ENCODE measurements at places on chromosomes 1 and 21.

GRCh38 chr1:9065213-9065751 is 4.2 kb downstream of the SLC2A5 start:
- DNase-seq: no peak

DNA sequence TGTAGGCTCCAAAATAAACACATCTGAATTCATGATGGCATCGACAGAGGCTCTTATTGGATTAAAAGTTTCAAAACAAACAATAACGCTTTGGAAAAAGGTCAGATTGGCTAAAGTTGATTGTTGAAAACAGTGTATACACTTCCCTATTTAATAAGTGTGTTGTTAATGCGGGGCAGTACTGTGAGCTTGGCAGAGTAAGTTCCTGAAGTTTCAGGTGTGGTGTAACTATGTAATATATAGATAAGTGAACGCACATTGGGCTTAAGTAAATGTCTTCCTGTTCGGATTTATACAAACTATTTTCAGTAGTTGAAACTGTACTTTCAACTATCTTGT is 810 bp downstream of the ZBTB37 start:
- no peak for DNase-seq

DNA sequence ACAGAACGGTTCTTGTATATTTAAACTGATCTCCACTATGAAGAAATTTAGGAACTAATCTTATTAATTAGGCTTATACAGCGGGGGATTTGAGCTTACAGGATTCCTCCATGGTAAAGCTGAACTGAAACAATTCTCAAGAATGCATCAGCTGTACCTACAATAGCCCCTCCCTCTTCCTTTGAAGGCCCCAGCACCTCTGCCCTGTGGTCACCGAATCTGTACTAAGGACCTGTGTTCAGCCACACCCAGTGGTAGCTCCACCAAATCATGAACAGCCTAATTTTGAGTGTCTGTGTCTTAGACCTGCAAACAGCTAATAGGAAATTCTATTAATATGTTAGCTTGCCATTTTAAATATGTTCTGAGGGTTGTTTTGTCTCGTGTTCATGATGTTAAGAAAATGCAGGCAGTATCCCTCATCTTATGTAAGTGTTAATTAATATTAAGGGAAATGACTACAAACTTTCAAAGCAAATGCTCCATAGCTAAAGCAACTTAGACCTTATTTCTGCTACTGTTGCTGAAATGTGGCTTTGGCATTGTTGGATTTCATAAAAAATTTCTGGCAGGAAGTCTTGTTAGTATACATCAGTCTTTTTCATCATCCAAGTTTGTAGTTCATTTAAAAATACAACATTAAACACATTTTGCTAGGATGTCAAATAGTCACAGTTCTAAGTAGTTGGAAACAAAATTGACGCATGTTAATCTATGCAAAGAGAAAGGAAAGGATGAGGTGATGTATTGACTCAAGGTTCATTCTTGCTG is 147.2 kb downstream of the NR5A2 start:
- DNase-seq: no peak

DNA sequence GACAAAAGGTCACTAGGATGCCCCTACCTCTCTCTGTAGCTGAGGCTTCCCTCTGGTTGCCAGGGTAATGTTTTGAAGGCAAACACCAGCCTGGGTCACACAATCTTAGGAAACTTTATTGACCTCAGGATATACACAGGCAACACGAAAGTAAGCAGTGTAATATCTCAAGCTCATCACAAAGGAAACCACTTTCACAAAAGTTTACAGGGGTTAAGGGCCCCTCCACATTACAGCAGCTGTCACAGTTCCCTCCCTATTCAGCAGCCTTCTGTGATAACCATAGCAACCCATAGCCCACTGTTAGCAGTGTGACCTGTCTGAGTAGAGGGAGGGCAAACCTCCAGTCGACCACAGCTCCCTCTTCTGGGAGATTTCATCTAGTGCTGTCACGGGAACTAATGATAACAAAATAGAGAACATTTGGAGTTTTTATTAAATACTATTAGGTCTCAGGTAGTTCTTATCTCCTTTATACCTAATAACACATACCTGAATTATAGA is 149.8 kb downstream of the PTPRC start:
- DNase-seq: no peak

- no peak for DNase-seq
Measured at GRCh38 chr1:226281058-226281457, 27.9 kb downstream of the LIN9 start.

DNA sequence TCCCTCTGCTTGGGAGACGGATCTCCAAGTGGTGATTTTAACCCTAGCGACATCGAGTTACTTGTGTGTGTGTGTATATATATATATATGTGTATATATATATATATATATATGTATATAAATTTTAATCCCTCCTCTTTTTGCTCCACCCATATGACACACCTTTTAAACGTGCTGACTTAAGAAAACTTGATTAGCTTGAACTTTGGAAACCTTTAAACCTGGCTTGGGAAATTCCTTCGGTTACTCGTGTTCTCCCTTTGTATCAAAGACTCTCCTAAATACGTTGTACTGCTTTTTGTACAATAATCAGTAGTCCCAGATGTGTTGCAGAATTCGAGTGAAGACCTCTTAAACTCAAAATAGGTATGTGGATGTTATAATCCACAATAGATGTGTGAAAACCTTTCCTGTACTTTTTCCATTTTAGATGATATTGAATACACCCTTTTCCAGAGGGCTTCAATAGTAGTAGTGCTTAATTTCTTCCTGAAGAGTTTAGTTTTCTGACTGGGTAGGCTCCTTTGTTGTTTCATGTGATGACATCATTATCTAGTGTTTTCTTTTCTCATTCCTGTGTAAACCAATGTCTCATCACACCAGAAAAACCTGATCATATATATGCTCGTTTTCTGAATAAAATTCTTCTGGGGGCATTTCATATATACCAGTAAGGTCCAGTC is 1.4 kb downstream of the RNF11 start:
- no peak for DNase-seq

GRCh38 chr1:187621951-187622350 is 793.2 kb downstream of the PLA2G4A start:
- DNase-seq: no peak

DNA sequence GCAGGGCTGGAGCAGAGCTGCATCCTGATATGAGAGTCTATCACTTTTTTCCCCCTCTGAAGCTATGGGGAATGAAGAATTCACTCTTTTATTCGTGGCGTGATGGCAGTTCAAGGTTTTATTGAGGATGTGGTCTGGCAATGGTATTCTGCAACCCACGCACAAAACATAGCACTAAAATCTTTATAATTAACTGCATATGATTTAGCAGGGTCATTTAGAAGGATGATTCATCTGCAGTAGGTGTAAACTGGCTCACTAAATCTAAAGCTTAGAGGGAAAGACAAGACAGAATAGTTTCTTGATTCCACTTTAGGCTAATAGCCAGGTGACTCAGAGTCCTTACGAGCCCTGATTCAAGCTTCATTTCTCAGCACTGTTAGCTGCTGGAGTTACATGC is 25.0 kb upstream of the CHRM3 start:
- DNase-seq: no peak

GRCh38 chr1:209256766-209257350 is 326.7 kb upstream of the CAMK1G start:
- no peak for DNase-seq

DNA sequence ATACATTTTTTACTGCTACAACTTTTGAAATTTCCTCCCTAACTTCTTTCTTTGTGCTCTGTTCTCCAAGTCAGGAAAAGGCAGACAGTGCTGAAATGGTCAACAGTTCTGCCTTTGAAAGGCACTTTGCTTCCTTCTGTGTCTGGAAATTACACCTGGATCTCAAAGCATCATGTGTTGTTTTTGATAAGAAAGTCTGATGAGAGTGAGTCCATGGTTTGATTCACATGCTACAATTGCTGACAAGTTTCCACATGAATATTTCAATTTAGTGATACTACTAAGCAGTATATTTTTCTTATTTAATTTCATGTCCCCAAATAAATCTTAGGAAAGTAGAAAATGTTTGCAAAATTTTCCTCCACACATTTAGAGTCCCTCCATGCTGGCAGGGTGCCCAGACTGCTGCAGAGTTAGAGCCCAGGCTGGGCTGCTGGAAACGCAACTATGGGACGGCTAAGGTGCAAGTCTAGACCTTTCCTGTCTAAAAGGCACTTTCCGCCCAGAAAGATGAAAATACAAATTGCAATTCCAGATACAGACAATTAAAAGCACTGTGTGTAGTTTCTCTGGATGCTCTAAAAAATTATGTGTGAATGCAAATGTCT is 96.6 kb upstream of the RUNX1 start:
- DNase-seq: no peak

GRCh38 chr1:232793944-232794343 is 11.3 kb upstream of the MAP10 start:
- no peak for DNase-seq

- no peak for DNase-seq
Measured at GRCh38 chr1:50346621-50347020, 76.6 kb downstream of the DMRTA2 start.

DNA sequence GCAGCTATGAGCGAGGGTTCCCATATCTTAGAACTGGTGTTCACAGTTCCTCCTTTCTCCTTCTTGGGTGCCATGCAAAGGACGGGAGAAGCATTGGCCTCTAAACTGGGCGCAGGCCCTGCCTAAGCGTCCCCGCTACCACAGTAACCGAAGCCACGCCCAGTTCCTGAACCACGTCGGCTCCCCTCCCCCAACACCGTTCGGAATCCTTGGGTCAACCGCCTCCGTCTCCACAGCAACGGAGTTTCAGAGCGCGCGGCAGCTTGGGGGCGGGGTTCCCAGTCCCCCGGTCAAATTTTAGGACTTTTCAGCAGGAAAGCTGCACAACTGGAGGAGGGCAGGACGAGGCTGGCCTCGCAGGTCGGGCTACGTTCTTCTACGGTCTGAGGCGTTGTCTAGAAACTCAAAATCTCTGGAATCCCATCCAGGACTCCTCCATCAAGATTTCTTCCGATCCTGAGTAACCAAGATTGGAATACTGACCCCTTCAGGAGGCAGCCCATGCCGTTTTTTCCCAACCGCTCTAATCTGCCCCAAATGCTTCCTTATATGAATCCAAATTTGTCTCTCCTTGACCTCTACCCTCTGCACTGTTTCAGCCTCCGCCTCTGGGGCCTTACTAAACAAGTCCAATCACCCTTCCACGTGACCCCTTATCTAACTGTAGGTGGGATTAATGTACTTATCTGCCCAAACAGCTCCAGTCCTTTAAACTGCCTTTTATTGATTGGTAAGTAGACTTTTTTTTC is at the start of gene SPAG17:
SPAG17 (minus strand) TSS at position 145 of the 749 bp plus-strand sequence; CDS start at position 74, 71 bp downstream.
- peak; percentile 35 for DNase-seq

DNA sequence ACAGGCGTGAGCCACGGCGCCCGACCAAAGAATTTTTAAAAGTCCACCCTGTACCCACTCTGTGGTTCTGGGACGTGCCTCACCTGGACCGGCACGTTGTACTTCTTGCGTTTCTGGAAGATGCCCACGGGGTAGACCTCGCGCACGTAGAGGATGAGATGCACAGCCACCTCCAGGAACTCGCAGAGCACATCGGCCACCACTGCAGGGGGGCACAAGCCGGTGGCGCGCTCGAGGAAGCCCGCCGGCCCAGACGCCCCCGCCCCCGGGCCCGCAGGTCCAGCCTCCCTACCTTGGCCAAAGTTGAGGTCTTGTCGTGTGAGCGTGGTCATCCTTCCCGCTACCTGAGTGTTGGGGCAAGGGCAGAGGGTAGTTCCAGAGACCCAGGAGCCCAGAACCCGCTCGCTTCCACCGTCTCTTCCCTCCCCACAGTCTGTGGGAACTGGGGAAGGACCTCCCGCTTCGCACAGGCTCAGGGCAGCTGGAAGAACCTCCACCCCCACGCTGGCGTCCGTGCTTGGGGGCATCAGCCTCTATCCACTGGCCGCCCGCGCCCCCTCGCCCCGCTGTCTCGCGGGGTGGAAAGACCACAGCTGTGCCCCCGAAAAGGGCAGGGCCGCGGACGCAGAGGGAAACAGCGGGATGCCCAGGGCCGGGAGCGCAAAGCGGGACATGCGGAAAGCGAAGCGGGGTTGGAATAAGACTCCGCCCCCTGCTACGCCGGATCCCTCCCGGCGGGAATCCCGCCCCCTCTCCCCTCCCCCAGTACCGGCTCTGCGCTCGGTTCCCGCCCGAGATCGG is 478 bp downstream of the MAD2L2 start:
- no peak for DNase-seq

DNA sequence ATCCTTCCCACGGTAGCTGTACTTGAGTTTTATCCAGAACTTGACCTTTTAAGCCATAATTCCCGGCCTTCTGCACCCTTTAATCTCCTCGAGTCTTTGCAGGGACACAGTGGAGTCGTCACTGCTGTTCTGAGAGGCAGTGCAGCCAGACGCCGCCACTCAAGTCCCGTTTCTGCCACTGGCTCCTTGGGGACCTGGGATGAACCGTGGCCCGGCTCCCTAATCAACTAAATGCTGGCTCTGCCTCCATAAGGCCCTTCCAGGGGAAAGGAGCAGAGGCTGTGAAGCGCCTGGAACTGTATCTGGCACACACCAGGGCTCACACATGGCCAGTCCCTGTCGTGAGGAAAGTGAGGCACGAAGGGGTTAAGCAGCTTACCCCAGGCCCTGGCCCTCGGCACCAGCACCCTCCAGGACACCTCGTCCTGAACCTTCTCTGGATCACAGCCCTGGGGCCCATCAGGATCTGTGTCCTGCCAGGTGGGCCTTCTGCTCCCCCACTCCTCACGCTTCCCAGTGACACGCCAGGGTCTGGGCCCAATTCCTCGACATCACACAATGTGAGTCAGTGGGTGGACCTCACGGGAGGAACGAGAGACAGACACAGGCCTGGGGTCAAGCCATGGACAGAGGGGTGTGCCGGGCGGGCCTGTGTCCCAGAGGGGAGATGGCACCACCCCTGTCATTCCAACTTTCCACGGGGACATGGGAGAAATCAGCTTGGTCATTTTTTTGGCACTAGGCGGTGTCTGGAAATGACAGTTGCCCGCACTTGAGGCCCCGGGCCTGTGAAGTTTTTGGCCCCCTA is 23.5 kb upstream of the C1orf174 start:
- DNase-seq: no peak

DNA sequence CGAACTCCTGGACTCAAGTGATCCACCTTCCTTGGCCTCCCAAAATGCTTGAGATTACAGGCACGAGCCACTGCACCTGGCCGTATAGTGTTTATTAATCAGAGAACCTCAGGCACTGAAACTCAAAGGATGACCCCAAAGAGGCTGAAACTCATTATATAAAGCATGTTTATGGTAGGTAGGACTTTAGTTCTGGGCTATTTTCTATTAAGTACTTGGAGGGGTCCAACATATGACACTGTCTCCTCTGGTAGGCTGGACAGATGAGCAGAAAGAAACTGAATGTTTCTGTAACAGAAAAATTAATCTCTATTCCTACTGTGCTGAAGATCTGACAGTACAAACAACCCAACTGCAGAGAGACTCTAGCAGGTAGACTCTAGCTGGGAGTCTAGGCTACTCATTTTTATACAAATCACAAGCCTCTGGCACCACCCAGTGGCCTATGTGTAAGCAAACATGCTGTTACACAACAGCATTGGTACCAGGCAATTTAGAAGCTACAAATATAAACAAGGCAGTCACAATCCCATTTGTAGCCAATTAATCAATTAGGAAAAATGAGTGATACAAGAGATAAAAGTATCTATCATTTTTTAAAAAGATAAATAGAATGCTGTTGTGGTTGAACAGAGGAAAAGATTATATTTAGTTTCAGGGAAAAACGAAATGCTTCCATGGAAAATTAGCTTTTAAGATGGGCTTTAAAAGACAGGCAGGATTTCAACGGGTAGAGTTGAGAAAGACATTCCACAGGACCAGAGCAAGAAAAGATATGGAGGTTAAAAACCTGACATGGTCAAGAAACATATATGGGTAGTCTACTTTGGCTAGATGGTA is 10.4 kb downstream of the DCAF8 start:
- DNase-seq: peak; percentile 66

GRCh38 chr21:29449306-29449950 is 150.7 kb downstream of the BACH1 start:
- DNase-seq: no peak

- no peak for DNase-seq
Measured at GRCh38 chr1:21313203-21313885, 23.1 kb upstream of the ECE1 start.

Measured in C1 segment of cervical spinal cord (tissue), 14 donors.